ENCODE measurements at places on chromosomes 4 and X. TPM values are rescaled to one million over a fixed set of nuclear protein-coding genes. Genes with fewer than 3 reads are reported as not detected.

- no peak for DNase-seq
These were observed 299.9 kb downstream of the PPP4R3C start for GRCh38 chrX:27163236-27163635.

GRCh38 chr4:88008122-88008742 is 797 bp downstream of the PKD2 start:
- peak; percentile 48 for DNase-seq

DNA sequence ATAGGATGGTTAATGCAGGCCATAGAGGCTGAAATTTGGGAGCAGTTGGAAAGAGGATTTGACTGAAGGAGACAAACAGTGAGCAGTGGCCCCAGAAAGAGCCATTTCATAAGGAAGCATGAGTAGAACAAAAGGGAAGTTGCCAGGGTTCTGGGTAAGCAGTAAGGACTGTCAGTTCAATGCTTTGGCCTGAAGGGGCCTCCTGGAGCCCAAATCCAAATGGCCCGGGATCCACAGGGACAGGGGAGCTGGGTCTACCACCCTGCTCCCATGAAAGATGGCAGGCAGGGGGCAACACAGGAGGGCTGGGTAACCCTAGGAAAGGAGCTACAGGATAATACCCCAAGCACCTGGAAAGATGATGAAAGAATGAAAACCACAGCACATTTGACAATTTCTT is 4.1 kb upstream of the INTS6L start:
- DNase-seq = no peak

GRCh38 chr4:176635372-176636261 is 157.1 kb downstream of the VEGFC start:
- DNase-seq = peak; percentile 86

The SYAP1 gene
- total RNA-seq = 49.7 TPM

The CNKSR2 gene
- total RNA-seq = 0.33 TPM

The EREG gene
- 9.9 TPM for total RNA-seq
